ENCODE measurements at places on chromosomes 6 and 20. TPM values are rescaled to one million over a fixed set of nuclear protein-coding genes. Genes with fewer than 3 reads are reported as not detected.

DNA sequence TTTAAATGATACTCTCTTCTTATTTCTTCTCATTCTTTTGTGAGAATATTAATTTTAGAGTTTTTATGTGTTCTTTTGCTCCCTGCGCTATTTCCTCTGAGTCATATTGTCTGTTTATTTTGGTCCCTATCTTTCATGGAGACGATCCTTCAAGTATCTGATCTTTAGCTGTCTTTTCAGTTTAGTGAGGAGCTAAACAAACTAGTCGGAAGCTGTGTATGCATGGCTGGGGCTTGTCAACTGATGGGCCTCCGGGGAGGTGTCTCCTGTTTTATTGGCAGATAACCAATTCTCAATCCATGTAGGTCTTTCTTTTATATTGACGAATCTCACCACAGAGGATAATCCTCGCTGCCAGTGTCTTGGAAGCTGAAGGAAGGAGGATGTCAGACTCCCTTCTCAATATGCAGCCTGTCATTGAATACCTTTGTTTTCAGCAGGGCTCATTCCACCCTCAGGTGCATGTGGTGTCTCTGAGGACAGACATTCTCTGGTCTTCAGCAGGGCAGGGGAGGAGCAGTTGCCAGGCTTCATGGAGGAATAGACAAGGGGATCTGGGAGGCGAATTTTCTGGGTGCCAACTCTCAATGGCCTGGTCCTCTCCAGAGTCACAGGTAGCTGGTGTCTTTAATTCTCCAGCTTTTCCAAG, 64.9 kb downstream of the RNF182 start:
- DNase-seq = no peak

GRCh38 chr6:141472162-141472928, 660.4 kb upstream of the GJE1 start:
- DNase-seq = no peak

- no peak for DNase-seq
Observed at GRCh38 chr6:144232832-144233230, 52.3 kb upstream of the UTRN start.

DNA sequence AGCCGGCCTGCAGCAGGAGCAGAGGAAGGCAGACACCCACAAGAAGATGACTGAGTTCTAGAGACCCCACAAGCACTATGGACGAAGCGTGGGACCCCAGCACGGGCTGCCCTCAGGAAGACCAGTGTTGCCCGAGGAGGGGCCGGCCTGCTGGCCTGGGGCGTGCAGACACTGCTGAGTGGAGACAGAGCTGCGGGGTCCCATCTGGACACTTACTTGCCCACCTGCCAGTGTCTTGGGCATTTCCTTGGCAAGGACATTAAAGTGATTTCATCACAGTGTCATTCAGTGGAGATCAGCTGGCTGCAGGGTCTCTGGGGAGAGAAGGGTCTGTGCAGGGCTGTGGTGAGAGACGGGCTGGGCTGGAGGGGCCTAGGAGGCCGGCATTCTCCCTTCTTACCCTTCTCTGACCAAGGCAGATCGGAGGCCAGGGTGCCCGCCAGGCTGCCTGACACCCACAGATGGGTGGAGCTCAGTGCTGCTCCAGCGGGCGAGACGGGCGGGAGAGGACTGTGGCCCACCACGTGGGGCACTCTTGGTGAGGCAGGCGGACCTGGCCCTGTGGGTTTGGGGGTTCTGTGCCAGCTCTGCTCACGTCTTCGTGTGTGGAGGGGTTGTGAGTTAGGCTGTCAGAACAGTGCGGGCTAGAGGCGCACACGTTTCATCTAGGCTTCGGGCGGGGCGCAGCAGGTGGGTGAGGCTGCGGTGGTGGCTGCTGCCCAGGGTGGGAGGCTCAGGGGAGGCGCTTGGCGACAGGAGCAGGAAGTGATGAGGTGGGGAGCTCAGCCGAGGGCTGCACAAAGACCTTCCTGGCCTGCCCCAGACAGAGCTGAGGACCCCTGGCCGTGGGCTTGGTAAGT, at the start of gene LIME1:
TSS of gene LIME1 (plus strand) at position 806 of the 860 bp plus-strand sequence. CDS start 886 bp downstream, outside the sequence.
- DNase-seq = no peak

RNASET2 gene
- polyA plus RNA-seq = 61.3 TPM

SCRT2 gene
- polyA plus RNA-seq = 0.07 TPM

OR12D3 gene
- not detected for polyA plus RNA-seq

MUCL3 gene
- polyA plus RNA-seq = 0.07 TPM
